ENCODE measurements at places on chromosomes 2 and 18. TPM values are rescaled to one million over a fixed set of nuclear protein-coding genes. Genes with fewer than 3 reads are reported as not detected.

- H3K36me3 ChIP-seq: no peaks in the 10 kb centered on the region
- peaks cover 3% of the 10 kb centered on the region for H3K27me3 ChIP-seq
- no peak for DNase-seq
- H3K4me1 ChIP-seq: no peaks in the 10 kb centered on the region
- H3K27ac ChIP-seq: no peak overlapping the region
- no peak overlapping the region for H3K4me3 ChIP-seq
Observed at GRCh38 chr2:16658076-16658739, 7.4 kb downstream of the CYRIA start.

DNA sequence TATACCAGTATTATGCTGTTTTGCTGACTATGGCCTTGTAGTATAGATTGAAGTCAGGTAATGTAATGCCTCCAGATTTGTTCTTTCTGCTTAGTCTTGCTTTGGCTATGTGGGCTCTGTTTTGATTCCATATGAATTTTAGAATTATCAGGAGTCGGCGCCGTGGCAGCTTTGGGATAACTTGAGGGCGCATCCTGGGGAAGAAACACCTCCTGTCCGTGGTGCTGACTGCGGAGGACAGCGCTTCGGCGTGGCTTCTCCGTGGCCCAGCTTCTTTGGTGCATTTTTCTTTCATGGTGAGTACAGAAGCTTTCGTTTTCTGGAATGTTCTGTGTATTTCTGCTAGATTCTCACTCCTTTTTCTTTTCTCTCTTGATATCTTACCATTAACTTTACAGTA, 25.2 kb downstream of the CCDC74A start:
- no peaks in the 10 kb centered on the region for H3K36me3 ChIP-seq
- no peak overlapping the region for H3K4me3 ChIP-seq
- no peak for DNase-seq

The CFAP210 gene
- not detected for total RNA-seq

The B4GALT6 gene
- 0.09 TPM for total RNA-seq
